ENCODE measurements at places on chromosomes 7 and 10.

GRCh38 chr7:137885678-137886077 is 38.9 kb upstream of the DGKI start:
- DNase-seq: no peak

DNA sequence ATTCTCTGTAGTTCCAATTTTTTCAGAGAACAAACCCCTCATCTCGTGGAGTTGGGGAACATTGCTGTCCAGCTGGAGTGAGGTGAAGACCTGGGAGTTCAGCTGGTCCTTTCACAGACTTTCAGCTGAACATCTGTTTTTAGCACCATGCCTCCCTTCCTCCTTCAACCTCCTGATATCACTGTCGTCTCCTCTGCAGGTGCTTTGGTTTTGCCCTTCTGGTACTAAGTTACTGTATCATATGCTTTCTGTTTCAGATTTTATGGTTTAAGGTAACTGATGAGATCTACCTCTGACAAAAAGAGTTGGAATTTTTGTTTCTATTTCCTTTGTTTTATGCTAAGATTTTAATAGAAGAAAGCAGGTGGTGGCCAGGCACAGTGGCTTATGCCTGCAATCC is 102.9 kb downstream of the ZNF438 start:
- DNase-seq: no peak

GRCh38 chr10:101428036-101428435 is 74.1 kb downstream of the BTRC start:
- no peak for DNase-seq

DNA sequence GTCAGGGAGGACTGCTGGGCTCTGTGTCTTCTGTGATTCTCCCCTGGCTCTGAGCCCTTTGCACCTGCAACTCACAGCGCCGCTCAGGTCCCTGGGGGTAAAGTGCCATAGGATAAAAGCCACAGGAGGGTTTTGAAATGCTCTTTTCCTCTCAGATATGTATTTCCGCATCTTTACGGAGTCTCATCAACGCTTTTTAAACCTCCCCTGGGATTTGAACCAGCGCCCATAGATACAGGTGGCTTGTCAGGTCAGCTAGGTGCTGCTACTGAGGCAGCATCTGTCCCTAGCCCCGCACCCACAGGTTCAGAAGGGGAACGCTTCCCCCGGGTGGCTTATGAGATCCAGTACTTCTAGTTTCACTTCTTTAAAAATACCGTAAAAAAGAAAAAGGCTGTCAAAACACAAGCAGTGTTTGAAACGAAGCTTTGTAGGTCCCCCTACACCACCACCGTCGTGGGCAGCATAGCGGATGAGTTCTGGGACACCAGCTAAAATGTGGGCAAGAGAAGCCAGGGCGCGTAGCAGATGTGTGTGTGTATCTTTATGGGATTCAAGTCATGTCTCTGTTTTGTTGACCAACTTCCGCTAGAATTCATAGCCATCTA is 173.5 kb downstream of the CUX1 start:
- no peak for DNase-seq

GRCh38 chr7:114941692-114942091 is 19.8 kb downstream of the MDFIC start:
- DNase-seq: no peak

DNA sequence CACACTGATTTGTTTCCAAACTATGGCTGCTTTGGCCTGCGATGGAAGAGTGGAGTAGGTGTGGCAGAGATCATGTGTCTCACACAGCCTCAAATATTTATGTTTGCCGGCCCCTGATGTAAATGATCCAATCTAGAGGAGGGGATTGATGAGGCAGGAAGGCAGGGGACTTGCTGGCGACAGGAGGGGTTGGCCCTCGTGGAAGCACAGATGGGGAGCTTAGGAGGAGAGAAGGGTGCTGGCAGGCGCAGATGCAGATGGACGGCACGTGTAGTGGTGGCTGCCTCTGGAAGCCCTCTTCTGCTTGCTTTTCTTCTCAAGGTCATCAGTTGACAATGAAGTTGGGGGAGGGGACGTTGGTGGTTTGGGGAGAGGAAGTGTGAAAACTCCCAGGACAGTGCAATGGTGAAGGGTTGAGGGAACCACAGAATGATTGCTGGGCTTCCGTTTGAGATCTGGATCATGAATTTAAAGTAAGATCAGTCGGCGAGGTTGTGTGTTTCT is 15.4 kb downstream of the COL13A1 start:
- no peak for DNase-seq

GRCh38 chr7:16317406-16317805 is 103.9 kb downstream of the CRPPA start:
- DNase-seq: no peak

DNA sequence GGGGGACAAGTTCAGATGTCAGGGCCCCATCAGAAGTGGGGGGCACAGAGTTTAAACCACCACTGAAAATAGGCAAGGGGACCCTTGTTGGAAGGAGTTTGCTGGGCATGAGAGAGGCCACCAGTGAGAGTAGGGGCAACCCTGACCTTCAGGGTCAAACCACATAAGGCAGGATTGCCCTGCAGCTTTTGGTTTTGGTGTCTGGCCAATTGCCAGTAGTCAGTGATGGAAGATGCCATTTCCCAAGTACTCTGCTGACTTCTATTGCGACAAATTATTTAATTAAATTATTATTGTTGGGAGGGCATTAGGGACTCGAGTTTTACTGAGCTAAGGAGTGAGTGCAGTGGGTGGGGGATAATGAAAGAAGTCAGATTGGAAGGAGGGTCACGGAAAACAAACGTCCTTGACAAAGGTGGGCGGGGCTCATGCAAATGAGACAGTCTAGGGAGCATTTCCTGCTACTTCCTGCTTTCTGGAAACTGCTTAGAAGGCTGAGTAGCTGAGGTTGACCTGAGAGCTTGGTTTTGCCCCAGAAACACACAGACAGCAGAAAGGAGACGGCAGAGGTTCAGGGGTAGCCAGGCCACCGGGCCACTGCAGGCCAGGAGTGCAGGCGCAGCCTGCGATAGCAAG is 74.2 kb upstream of the ANLN start:
- no peak for DNase-seq

DNA sequence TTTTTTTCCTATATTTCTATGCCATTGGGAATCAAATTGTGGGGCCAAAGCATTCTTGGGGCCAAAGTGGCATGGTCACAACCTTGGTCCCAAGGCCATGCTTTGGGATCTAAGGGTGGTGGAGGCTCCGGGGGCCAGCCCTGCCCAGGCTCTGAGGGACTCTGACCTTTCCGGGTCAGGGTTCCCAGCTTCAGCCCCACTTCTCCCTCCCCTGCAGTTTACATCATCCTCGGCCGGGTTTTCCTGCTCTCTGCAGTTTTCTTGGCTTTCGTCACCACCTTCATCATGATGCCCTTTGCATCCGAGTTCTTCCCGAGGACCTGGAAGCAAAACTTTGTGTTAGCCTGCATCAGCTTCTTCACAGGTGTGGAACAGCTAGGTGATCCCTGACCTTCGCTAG is 8.5 kb downstream of the TMEM225B start:
- no peak for DNase-seq

DNA sequence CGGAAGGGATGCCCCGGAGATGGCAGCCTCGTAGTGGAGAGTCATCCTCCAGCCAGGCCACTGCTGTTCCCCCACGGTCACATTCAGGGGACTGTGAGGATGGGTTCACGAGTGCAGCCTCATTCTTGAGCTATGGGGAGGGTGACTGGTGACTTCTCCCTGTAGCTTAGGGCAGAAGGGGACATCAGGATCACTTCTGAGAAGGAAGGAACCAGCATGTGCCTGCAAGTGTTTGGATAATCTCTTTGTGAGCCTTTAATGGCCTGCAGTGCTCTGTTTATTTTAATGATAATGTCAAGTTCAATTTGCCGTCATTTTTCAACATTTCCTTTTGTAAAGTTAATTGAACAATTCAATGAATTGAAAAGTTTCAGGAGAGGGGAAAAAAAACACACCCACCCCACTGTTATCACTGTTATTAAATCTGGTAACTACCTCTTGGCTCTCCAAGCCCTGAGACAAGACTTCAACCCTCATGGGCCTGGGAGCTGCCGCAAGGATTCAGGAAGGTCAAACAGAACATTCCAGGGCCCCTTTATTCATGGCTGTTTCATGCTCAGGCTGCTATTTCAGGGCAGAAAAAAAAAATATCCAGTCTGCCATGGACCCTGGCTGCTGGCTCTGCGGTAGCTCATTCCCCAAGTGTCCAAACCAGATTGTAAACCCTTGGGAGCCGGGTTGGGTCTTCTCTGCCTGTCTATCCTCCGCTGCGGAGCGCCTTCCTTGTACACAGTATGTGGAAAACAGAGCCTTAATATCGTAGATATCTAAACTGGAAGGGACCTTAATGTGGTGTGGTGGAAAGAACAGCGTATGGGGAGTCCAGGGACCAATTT is 100.4 kb downstream of the CDH23 start:
- DNase-seq: no peak

DNA sequence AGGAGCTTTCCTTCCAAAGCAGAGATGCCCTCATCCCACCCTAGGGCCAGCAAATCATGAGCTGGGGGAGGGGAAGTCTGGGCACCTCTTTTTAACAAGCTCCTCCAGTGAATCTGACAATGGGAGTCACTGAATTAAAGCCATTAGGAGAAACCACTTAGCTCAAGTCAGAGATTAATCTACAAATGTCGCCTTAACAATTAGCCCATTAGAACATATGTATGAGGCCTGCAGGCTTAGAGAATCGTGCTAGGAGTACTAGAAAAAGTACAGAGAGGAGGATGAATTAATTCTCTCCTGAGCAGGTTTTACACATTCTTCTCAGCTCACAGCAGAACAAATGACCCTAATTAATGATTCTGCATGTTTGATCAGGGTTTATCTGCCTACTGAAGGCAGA is 381.3 kb downstream of the KCNMA1 start:
- no peak for DNase-seq

DNA sequence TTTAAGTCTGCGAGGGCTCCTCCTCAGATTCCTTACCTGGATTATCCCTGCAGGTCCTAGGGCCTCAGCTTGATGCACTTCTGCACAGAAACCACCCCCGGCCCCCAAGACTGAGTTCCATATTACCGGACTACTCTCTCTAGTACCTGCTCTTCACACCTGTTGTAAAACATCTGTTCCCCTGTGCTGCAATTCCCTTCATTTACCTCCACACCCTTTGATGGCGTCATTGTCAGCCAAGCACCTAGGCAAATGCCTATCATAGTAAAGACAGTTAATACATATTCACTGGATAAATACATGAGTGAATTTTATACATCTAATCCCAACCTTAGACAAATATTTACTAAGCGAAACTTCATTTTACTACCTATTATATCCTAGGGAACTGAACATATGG is 275.5 kb downstream of the PLXDC2 start:
- no peak for DNase-seq

GRCh38 chr10:97701438-97702069 is 12.0 kb upstream of the MARVELD1 start:
- peak; percentile 17 for DNase-seq

DNA sequence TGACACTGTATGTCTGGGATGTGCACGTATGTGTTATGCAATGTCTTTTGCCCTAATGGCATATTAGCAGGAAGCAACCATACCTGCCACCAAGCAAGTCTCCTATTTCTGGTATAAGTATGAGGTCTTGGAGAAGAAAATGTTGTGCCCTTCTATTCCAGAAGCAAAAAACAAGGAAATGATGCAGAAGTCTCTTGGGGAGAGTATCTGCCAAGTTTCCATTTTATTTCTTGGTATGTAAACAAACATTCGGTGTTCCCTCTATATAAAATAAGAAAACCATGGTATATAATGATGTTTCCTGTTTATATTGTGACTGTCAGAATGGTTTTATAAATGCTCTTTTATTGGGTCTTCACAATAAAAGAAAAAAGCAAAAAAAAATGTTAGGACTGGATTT is 19.3 kb upstream of the MYO3A start:
- no peak for DNase-seq

DNA sequence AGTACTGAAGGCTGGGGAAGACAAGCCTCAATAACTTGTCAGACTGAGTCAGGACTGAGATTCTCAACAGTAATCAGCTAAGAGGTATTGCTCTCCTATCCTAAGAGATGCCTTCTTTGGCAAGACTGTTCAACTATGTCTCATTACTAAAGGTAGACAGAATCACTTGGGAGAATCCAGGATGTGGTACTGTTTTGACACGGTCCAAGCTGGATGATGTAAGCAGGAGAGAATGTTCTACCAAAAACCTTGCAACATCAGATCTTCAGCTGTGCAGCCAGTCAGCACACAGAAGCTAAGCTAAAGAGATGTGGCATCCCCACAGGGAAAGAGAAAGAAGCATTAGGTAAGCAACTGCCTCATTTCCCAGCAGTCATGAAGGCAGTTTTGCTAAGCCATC is 391.4 kb downstream of the NRG3 start:
- DNase-seq: no peak

DNA sequence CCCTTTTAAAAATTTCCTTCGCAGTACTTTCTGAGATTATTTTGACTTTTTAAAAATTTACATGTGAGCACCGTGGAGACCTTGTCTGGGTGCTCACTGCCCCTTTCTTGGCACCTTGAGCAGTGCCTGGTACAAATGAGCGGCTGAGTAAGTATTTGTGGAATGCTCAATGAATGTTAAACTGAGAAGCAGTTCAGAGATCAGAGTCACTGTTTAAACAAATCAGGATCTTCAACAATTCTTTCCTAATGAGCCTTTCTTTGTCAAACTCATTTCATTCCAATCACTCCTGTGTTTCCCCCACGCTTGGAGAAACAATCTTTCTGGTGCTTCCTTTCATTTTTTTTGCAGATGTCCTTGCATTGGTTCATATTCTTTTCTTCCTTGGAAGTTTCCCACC is 611.3 kb upstream of the GALNT17 start:
- no peak for DNase-seq

DNA sequence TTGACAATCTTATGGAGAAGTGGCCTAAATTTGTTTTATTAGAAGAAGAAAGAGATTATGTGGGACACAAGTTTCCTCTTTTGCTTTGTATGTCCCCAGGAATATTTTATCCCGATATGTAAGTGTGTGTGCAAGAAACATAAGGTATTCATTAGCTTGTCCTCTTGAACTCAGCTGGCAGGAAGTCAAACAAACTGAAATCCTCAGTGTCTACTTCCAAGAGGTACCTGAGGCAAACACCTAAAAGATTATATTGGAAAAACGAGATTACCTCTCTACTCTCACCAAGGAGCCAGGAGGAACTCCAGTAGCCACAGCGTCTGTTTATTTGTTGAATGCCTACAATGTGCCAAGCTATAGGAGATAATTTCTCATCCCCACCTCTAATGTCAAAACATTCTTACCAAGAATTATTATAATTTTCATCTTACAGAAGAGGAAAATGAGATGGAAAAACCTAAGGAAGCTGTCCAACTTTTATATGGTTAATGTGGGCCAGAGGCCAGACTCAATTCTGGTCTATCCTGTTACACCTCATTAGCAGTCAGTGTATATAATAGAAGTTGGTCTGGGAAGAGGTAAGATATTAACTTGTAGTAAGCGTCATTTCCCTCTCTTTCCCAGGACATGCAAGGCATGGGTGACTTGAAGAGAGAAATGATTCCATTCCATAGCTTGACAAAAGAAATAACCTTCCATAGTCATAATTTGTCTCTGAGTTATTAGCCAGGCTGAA is 692.7 kb downstream of the MAGI2 start:
- DNase-seq: no peak

DNA sequence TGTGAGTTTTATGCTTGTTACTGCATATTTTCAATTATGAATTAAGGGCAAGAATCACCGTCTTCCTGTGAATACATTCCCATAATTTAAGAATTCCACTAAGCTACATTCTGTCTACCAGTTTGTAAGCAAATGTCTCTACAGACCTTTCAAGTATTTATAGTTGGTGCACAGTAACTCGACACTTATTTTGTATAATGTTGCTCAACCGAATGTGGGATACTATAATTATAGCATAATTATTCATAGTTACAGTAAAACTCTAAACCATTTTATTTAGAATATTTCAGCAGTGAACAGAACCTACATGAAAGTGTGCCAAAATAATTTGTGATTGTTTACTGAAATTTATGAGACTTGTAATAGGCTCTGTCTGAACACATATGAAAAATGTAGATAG is 17.3 kb upstream of the CUBN start:
- DNase-seq: no peak
